ENCODE measurements at places on chromosomes 7 and 10.

DNA sequence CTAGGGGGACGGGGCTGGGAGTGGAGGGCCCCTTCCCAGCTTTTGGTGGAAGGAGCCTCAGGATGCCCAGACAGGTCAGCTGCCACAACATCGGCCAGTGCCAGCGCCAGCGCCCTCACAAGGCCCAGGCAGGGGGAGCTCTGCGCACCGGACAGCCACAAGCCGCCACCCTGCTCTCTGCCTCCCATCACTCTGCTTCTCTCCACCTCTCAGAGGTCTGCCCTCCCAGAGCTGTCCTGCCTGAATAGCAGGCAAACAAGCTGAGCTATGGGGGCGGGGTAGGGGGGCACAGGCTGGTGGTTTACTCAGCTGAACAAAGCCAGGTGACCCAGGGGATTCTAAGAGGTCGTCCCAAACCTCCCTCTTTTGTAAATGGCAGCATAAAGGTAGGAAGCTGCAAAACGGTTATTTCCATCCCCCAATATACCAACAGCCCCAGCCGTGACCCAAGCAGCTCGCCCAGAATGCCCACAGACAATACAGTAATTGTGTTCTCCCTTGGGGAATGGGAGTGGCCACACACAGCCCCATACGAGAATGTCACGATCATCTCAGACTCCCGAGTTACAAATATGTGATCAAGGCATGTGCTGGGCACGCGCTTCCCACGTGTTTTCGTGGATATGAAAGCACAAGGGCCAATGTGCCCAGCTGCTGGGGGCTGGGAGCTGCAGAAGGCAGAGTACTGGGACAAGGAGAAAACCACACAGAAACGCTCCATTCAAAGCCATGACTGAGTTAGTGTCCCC lies 19.7 kb downstream of the FAM53B start:
- DNase-seq = no peak

- DNase-seq = peak; percentile 27
Observed at GRCh38 chr10:43138757-43139241, 554 bp downstream of the CSGALNACT2 start.

DNA sequence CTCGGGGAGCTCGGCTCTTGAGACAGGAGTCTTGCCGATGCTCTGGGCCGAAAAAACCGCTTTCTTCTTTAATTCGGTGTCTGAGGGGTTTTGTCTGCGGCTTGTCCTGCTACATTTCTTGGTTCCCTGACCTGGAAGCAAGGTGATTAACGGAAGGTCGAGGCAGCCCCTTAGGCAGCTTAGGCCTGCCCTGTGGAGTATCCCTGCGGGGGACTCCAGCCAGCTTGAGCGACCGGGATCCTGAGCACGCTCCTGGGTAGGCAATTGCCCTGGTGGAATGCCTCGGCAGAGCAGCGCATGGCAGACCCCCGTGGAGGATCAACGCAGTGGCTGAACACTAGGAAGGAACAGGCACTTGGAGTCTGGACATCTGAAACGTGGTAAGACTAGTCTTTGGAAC lies 30.5 kb upstream of the GHITM start:
- DNase-seq = no peak

GRCh38 chr10:127441350-127442219 lies 107.5 kb upstream of the NPS start:
- DNase-seq = no peak

- no peak for DNase-seq
Observed at GRCh38 chr10:118669020-118669791, 73.8 kb upstream of the PRLHR start.

- DNase-seq = no peak
Observed at GRCh38 chr10:51656503-51656902, 42.9 kb downstream of the CSTF2T start.

GRCh38 chr7:124124201-124124600 lies 91.3 kb upstream of the TMEM229A start:
- DNase-seq = no peak

DNA sequence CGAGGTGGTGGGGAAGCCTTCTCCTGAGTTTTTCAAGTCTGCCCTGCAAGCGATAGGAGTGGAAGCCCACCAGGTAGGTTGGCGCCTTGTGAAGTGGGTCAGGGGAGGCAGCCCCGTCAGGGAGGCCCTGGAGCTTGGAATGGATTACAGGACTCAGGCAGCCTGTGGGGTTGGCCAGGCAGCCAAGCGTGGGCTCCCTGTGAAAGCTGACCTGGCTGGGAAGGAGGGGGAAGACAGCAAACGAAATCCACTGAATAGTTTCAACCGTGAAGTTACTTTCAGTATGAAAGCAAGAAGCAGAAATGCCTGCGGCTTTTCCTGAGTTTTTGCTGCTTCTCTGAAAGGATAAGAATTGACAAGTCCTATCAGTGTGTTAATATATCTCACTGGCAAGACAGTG lies 36.4 kb downstream of the LHPP start:
- DNase-seq = no peak

DNA sequence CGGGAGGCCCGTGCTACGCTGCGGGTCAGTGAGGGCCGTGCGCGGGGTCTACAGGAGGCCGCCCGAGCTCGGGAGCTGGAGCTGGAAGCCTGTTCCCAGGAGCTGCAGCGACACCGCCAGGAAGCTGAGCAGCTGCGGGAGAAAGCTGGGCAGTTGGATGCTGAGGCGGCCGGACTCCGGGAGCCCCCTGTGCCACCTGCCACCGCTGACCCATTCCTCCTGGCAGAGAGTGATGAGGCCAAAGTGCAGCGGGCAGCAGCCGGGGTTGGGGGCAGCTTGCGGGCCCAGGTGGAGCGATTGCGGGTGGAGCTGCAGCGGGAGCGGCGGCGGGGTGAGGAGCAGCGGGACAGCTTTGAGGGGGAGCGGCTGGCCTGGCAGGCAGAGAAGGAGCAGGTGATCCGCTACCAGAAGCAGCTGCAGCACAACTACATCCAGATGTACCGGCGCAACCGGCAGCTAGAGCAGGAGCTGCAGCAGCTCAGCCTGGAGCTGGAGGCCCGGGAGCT lies 7.0 kb downstream of the LZTS2 start:
- no peak for DNase-seq

DNA sequence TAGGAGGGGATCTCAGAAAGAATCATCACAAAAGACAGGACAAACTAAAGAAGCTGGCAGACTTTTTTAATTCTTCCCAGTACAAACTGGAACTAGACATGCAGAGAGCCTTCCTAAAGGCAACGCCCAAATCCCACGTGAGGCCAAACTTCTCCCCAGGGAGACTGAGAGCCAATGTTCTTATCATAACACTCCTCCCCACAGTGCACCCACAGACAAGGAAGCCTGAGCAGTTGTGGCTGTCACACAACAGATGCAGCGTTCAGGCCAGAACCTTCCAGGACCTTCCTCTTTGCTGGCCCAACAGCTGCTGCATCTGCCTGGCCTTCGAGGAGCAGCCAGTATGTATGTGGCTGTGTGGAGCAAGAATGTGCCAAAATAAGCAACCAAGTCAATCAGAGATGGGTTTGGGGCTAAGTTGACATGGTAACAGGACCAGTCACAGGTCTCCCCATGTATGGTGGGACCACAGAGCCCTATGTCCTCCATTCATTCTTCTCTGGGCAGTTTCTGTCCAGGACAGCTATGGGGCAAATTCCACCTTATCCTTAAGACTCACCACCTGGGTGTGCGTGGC lies 34.9 kb downstream of the SRPK2 start:
- DNase-seq = no peak

DNA sequence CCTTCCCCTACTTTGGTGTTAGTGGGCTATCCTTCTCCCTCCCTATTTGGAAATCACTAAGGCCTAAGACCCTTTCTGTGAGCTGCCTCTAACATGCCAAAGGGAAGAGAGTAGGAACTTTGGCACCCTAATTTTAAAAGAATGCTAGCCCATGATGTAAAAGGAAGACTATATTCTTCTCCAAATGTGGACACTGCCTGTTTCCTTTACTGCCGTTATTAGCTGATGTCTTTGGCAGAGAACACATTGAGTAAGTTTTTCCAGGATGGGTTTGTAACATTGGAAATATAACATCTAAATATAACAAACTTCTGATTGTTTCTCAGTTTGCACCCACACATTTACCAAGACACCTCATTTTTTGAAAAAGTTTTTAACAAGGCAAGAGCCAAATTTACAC lies 56.9 kb upstream of the TNKS2 start:
- DNase-seq = no peak

GRCh38 chr10:25578061-25578460 lies 356.0 kb upstream of the MYO3A start:
- no peak for DNase-seq

DNA sequence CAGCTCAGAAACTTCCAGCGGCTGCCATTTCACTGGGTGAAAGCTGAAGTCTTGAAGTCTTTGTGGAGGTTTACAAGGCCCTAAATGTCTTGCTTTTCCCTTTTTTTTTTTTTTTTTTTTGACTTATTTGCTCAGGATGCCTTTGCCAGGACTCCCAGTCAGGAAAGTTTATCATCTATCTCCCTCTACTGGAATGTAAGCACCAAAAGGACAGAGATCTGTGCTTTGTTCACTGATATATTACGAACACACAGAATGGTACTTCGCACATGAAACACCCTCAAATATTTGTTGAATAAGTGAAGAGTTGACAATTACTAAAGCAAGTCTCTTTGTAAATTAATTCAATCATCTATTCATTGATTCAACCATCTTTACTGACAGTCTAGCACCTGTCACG lies 23.2 kb downstream of the ABCB4 start:
- DNase-seq = no peak

DNA sequence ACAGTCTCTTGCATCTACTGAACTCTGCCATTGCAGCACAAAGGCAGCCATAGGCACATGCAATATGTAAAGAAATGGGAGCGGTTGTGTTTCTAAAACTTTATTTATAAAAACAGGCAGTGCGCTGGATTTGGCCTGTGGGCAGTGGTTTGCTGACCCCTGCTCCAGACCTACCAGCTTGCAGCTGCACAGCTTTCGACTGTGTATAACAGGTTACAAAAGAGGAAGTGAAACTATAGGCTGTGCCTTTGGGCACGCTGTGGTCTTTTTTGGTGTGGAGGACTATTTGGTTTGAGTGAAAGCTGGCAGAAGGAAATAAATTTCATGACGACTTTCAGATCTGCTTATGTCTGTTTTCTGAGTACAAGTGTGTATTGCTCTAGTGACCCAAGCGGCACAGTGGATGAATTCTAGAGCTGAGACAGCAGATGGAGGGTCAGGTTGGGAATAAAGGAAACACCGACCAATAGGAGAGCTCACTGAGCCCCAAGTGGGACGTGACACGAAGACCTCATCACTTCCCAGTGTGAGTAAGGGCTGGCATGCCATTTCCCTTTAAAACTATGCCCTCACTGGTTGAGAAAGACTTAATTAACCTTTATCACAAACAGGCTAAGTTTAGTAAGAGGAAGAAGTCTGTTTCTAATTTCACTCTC lies 152.7 kb downstream of the ANK3 start:
- no peak for DNase-seq

GRCh38 chr10:85594239-85594638 lies 772.4 kb downstream of the GRID1 start:
- DNase-seq = no peak

DNA sequence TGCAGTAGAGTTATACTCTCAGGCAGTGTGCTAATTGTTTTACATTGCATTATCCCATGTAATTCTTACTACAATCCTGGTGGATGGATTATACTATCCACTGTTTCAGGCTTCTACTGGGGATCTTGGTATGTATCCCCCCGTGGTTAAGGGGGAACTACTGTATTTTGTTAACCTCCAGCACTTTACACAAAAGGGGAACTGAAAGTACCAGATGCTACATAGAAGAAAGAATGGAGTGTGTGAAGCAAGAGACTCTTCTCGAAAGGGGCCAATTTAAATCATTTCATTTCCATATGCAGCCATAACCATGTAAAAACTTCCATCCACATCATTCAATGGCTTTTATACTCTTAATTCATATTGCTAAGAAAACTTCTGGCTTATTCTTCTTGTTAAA lies 69.4 kb downstream of the C1GALT1 start:
- no peak for DNase-seq

DNA sequence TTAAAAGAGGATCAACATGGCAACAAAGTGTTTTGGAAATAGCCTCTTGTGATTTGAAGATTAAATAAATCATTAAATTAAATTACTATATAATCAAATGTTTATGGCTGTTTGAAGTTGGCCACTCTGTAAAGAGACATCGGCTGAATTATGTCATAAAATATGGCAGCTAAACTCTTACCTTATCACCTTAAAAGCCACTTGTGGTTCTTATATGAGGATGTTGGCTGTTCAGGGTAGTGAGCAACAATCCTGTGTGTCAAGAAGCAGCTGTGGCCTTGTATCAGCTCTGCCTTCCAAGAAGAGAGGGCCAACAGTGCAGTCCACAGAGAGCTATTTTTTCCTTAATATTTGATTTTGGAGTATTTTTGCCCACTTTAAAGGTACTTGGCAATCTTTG lies 113.4 kb upstream of the CDK6 start:
- DNase-seq = no peak

GRCh38 chr7:21167942-21168341 lies 259.9 kb upstream of the SP4 start:
- no peak for DNase-seq

DNA sequence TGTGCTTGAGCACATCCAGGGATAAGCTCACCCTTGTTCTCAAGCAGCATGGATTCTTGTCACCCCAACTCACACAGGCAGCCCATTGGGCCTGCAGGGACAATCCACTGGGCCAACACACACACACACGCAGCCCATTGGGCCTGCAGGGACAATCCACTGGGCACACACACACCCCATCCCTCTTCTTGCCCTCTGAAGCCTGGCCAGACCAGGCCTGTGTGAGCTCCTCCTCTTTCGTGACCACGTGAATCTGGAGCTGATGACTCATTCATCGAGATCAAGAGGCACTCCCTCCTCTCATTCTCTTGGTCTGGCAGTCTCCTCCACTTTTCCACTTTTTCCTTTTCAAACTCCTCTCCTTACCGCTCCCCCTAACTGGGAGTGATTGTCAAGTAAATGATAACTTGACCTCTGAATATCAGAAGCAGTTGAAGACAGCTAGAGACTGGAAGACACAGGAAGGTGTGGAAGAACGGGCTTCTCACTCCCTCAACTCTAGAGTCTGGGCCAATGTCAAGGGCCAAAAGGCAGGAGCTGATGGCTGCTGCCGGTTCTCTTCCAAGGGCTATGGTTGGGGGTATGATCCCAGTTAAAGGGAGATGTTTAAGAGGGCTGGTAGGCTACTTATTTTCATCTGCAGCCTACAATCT lies 89.7 kb downstream of the HIPK2 start:
- no peak for DNase-seq

GRCh38 chr7:127892488-127893314 lies 138.5 kb downstream of the LRRC4 start:
- DNase-seq = no peak

Measured in activated CD8-positive, alpha-beta memory T cell treated with anti-CD3 and anti-CD28 coated beads for 1 hour (primary cell).